Activated CD4-positive, alpha-beta T cell treated with anti-CD3 and anti-CD28 coated beads for 36 hours (primary cell): ENCODE measurements at places on chromosomes 12 and 14.
A peak's percentile ranks its signal among the peaks of the same experiment; 100 is the strongest.

- no peak for DNase-seq
These were observed 362.1 kb upstream of the STXBP6 start for GRCh38 chr14:25411781-25412757.

DNA sequence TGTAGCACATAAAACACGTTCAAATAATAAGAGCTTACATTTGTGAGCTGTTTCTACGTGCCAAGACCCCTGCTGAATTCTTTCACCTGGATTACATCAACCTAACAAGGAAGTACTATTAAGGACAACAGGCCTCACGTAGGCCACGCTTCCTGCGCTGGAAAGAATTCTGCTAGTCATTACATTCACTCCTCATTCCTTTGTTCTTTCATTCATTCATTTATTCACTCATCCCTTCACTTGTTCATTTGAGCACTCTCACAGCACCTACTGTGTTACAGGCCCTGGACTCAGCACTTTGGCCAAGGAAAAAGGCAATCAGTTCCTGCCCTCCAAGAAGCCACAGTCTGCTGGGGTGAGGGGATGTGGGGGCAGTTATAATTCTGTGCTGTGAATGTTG, 28.2 kb downstream of the TESC start:
- DNase-seq = no peak

GRCh38 chr12:67760586-67761275, 112.2 kb downstream of the DYRK2 start:
- DNase-seq = no peak

- peak; percentile 34 for DNase-seq
These were observed 377 bp upstream of the BCL7A start for GRCh38 chr12:122021193-122021821.

- peak; percentile 60 for DNase-seq
These were observed 505 bp downstream of the KCNC2 start for GRCh38 chr12:75208856-75209811.

GRCh38 chr14:74636424-74637177, 24.6 kb upstream of the LTBP2 start:
- no peak for DNase-seq

DNA sequence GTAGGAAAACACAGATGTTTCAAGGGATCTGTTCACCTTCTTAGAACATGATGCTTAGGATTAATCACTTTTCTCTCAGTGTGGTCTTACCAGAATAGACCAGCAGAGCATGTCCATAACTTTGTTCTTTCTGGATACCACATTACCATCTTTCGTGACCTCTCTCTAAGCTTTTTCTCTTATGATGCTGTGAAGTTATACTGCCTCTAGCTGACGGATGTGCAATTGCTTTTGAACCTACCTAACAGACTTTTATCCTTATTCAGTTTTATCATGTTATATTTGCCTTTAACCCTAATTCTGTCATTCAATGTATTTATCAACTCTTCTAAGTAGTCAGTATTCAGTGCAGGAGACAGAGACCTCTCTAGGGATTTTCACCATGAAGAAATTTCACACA, 246.7 kb downstream of the DACT1 start:
- no peak for DNase-seq

- no peak for DNase-seq
These were observed 92.9 kb upstream of the NEDD1 start for GRCh38 chr12:96814200-96814599.

- no peak for DNase-seq
These were observed 31.4 kb downstream of the CFAP54 start for GRCh38 chr12:96520767-96521166.

- no peak for DNase-seq
These were observed 754 bp downstream of the KRT18 start for GRCh38 chr12:52949413-52950331.

- no peak for DNase-seq
These were observed 30.8 kb downstream of the CNTN1 start for GRCh38 chr12:40723001-40723400.

- no peak for DNase-seq
These were observed 24.6 kb downstream of the KRT76 start for GRCh38 chr12:52752516-52752915.

GRCh38 chr12:115204957-115205754, 521.2 kb upstream of the TBX3 start:
- DNase-seq = no peak

DNA sequence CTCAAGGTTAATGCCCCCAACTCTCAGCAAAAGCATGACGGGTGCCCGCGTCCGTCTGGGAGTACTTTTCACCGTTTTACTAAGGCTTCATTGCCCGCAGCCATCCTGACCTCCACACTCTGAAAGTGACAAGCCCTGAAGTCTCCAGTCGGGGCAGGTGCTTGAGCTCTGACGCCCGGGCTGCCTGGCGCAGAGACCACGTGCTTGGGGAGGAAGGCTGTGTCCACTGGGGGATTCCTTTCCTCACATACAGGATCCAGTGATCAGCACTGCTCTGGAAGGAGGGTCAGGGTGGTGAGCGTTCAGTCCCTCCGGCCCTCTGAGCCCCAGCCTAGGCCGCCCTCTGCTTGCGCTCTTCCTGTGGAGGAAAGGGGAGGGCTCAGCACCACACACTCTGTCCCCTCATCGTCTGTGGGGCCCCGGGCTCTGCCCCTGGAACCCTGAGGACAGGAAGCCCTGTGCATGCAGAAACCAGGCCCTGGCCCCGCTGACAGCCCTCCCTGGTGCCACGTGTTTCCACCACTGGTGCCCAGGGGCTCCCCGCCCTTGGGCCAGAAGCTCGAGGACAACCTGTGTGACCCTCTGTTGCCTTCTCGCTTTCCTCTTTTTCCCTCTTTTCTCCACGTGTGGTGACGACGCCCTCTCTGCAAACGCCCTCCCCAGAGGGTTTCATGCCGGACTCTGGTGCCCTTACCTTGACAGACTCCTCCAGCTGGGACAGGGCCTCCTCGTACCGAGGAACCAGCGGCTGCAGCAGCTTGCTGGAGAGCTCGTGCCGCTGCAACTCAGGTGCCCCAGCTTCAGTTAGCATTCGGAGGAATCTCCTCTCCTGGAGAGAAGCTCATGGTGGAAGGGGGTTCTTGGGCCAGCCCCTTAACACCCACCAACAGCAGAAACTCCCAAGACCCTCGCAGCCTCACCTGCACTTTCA, 4.9 kb downstream of the DDX51 start:
- no peak for DNase-seq

GRCh38 chr12:2691345-2692071, 103.3 kb upstream of the FKBP4 start:
- peak; percentile 80 for DNase-seq

DNA sequence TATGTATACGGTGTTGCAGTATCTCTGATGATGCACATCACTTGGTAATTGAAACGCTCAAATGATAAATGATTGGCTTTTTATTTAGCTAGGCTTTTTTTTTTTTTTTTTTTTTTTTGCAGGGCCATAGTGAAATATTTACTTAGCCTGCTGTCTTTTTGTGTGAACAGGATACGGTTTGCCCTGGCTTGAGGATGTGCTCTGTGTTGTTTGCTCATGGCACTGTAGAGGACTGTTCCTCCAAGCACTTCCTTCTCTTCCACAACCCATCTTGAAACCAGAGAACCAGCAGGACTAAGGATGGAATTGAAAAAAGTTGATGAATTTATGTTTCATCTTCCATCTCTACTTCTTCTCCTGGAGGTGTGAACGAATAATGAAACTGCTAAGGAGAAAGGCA, 15.5 kb upstream of the SSPN start:
- no peak for DNase-seq

GRCh38 chr12:58105225-58106119, 164.1 kb downstream of the ATP23 start:
- no peak for DNase-seq

DNA sequence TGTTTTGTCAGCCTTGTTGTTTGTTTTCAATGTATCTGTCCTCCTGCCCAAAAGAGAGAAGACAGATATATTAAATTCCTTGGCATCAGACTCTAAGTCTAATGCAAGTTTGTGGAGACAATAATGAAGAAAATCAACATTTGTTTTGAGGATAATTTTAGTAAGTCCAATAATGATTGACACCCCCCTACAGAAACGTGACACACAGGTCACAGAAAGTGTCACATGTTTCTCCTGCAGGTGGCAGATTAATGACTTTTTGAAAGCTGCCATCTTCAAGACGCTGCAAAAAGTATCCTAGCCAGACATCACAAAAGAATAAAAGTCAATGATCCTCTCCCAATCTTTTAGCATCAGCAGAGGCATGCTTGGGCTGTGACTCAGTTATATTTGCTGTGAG, 378.8 kb upstream of the TMPO start:
- no peak for DNase-seq

DNA sequence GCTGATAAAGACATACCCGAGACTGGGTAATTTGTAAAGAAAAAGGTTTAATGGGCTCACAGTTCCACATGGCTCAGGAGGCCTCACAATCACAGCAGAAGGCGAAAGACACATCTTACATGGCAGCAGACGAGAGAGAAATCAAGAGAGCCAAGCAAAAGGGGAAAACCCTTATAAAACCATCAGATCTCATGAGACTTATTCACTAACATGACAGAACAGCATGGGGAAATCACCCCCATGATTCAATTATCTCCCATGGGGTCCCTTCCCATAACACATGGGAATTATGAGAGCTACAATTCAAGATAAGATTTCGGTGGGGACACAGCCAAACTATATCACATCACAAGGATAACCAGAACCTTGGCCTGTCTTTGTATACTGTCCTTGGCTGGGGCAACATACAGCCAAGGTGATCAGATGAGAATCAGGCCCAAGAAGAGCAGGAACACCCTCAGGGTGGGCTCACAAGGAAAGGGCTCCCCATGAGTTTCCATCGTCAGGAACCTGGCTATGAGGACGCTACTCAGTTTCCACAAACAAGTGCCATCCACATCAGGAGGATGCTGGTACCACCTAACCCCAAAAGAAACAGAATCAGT, 152.7 kb downstream of the FOXN3 start:
- no peak for DNase-seq

DNA sequence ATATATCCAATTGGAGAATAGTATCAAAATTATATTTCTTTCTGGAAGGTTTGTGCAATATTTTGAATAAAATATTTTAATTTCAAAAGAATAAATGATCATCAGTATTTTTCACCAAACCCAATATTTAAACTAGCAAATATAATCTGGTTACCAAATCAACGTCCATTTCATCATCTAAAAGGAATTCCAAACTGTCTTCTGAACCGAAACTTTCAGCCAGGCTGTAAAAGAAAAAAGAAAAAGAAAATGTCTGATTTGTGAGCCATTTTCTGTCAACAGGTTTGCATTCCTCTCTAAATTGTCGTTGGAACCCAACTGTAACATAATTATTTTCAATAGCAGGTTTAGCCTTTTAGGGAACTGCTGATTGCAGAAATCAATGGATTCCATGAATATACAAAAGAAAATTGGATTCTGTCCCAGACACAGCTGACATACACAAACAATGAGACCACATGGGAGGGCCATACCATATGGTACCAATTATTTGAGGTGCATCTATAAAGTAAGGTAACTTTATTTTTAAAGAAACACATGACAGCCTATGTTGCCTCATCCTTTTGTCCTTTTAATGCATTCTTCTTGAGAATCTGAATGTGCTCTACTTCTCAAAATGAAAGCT, 22.7 kb downstream of the SNRPF start:
- DNase-seq = no peak

GRCh38 chr14:90782892-90783291, 33.3 kb downstream of the TTC7B start:
- no peak for DNase-seq

GRCh38 chr12:65668981-65669695, 155.1 kb upstream of the HMGA2 start:
- DNase-seq = no peak

- DNase-seq = no peak
These were observed 2.9 kb downstream of the OAS1 start for GRCh38 chr12:112909693-112910092.

- DNase-seq = no peak
These were observed 14.5 kb upstream of the TESPA1 start for GRCh38 chr12:54998958-54999510.

DNA sequence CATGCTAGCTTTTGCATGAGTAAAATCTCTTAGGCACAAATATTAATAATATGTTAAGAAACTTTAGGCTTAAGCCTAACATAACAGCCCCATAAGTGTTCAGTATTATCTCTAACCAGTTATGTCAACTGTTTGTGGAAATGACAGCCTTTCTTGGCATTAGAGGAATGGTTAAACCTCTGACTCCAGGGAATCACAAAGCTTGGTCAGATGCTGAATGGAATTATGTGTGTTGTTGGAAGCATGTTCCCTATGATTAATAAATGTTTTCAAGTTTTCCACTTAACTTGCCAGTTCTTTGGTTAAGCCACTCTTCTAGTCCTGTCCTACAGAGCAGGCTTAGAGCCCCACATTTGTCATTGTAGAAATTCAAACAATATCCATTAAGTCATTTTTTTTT, 17.0 kb downstream of the PSEN1 start:
- no peak for DNase-seq

GRCh38 chr12:48388938-48389337, 38.2 kb upstream of the ZNF641 start:
- no peak for DNase-seq

- DNase-seq = no peak
These were observed 18.3 kb downstream of the SAMD4A start for GRCh38 chr14:54585214-54585613.

GRCh38 chr14:64639340-64639821, 64.8 kb upstream of the PLEKHG3 start:
- DNase-seq = no peak

DNA sequence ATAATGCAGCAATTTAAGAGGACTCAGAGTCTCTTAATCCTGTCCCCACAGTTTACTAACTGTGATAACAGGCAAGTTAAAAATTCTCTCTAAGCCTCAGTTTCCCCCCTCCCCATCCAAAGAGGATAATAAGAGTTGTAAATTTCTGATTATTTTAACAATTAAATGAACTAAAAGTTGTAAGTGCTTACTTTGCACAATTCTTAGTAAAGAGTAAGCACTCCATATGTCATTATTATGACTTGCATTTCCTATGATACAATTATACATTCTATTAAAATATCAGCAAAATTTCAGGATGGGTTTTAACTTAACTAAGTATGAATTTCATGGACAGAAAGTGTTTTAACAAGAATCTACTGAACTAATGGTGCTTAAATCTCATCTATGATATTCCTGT, 80.1 kb downstream of the NELL2 start:
- no peak for DNase-seq

DNA sequence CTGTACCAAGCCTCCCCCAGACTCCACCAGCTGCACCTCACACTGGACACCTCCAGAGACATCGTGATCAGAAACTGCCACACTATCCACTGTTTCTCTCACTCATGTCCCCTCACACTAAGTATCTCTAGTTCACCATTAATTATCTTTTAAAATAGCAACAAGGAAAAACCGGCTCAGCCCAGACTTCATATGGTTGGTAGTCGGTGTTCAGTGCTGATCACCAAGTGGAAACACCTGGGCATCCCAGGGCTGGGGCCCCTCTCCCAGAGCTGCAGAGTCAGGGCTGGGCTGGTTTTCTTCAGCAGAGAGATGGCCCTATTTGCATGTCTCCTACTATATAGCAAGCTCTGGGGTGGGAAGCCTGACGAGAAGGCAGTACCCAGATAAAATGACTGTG, 1140.0 kb downstream of the TMEM121 start:
- DNase-seq = no peak

- DNase-seq = no peak
These were observed 17.1 kb downstream of the PAPLN start for GRCh38 chr14:73254247-73255004.

GRCh38 chr14:31993521-31993951, 83.6 kb upstream of the ARHGAP5 start:
- no peak for DNase-seq
